Activated CD4-positive, alpha-beta T cell treated with anti-CD3 and anti-CD28 coated beads, Interleukin-2, amount 50 U/mL, for 48 hours (primary cell): ENCODE measurements at places on chromosomes 13 and 19.

DNA sequence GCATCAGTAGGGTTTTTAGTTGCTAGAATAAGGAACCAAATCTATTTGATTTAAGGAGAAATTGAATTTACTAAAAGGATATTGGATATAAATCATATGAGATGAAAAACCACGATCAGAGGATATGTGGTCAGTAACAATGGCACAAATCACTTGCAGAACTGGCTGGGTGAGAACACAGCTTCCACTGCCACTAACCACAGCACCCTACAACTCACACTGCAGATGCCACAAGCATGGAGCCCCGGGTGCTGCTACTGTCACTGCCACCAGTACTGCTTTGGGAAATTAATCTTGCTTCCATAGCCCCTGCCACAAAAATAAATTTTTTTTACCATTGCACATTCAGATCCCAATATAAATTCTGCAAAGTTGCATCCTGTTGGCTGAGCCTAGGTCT lies 40.6 kb upstream of the KLF12 start:
- DNase-seq: no peak

DNA sequence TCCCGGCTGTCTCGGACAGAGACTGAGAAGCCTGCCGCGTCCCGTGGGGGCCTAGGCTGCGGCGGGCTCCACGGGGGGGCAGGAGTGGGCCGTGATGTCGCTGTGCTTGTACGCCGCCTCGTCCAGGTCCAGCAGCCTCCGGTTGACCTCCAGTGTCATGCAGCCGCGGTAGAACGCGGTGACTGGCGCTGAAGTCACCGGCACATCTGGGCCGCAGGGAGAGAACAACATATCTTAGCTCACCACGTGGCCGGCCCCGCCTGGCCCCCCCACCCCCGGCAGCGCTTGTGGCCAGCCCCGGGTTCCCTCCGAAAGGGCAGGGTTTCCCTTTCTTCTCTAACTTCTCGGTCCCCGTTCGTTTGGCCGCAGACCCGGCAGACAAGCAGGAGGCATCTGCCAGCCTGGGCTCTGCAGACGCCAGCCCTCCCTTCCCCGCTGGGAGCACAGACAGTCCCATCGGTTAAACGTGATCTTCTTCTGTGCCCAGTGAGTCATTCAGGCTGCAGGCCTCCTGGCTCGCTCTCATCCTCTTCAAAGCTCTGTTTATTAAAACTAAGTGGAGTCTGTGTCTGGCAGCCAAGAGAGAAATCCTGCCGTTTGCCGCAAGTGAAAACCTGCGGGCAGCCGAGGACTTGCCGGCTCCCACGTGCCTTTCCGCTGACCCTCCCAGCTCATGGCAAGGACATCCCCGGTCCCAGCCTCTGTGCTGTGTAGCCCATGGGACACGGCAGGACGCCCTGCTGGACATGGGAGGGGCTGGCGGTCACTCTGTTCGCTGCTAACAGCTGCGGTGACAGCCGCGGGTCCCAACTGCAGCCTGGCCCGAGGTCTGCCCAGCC lies 42.8 kb downstream of the GAS6 start:
- no peak for DNase-seq

DNA sequence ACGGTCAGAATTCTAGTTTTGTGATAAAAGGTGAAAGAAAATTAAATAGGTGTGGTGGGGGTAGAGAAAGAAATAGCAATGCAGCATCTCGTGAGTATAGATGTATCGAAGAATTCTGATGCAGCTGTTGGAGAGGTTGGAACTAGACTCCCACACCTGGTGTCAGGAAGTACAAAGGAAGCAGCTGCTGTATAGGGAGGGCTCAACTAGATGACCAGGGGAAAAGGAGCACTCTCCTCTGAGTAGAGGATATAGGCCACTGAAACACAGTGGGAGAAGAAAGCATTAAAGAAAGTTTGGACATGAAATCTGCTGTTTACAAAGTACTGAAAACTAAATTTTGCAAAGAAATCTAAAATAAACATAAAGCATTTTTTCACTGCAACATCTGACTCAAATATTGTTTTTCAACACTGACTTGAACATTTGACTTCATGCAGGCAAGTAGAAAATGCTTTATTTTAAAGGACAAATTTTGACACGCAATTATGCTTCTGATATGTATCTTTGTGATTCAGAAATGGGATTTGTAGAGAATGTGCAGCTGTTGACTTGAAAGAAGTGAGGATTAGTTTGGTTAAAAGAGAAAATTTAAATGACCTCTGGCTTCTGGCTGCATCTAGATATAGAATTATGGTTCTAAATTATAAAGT lies 82.2 kb downstream of the MIPEP start:
- DNase-seq: no peak

- DNase-seq: no peak
Measured at GRCh38 chr13:80011448-80012212, 329.3 kb downstream of the SPRY2 start.

GRCh38 chr13:76904507-76904906 lies 18.3 kb upstream of the KCTD12 start:
- DNase-seq: no peak

DNA sequence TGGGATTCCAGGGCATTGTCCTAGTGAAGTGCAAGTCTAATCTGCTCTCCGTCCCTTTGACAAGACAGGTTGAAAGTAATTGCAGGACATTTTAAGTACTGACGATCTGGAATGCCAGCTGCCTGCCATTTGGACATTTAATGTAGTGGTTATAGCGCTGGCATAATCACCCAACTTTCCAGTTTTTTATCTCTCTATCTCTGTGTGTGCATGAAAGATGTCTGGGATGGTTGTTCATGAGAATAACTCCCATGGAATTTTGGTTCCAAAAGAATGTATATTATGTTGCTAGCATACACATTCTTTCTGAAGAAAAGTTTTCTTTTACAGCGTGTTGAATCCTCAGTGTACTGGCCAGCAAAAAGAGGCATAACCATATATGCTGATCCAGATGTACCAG lies 53.6 kb downstream of the TDRD12 start:
- DNase-seq: no peak

- peak; percentile 34 for DNase-seq
Measured at GRCh38 chr19:49643466-49643865, 1.5 kb downstream of the SCAF1 start.

DNA sequence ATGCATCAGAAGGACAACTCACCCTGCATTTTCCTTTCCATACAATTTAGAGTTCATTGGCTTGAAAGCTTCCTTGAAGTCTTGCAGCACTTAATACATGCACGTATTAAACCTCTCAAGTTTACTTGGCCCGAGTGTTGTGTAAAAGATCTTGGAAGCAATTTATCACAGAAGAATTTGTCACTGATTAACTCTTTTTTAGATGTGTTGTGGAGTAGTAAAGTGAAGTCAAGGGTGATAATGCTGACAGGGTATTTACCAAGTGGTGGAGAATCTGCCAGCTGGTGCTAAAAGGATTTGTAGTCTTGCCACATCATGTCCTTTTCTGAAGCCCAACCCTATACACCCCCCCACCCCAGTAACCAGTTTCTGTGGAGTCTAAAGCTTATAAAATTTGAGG lies 421.0 kb upstream of the MIR17HG start:
- no peak for DNase-seq

DNA sequence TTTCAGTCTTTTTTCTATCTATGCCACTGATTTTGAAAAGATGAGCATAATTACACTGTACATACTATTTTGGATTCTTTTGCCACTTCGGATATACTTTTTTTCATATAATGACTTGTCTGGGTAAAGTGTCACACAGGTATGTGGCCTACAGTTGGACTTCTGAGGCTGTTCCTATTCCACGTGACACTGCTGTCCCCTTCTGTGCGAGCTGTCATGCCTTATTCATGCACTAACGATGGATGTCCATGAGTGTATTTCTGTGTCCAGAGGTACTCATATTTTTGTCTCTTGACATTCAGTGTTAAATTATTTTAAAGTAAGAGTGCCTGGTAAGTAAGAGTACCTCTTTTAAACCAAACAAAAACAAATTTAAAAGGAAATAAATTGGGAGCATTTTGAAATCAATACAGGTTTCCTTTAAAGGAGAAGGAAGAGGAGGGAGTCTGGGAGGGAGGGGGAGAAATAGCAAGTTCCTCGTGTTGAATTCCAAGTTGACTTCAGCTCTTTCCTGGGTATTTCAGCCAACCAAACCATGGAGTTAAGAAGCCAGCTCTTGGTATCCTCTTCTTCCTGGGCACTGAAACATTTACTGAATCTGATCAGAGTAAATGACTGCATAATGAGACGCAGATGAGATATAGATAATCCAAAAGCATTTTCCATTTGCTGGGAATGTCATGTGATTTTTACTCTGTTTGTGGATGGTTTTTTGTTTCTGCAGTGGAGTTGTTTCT lies 61.3 kb downstream of the TNFRSF19 start:
- DNase-seq: no peak

- peak; percentile 87 for DNase-seq
Measured at GRCh38 chr19:51441410-51442390, 16.6 kb downstream of the SIGLEC8 start.

DNA sequence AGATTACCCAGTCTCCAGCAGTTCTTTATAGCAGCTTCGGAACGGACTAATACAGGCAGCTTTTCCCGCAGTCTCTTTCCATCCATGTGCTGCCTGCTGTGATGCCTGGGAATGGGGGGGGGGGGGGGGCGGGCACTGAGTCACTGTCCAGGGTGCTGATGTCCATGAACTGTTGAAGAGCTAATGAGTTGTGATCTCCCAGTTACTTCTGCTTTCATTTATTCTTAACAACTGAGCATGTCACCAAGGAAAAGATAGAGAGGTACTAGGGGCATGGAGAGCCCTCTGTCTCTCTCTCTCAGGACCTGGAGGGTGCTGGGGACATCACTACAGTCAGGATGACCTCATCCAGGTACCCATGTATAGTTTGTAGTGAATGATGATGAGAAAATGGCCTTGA lies 20.3 kb upstream of the CEACAM1 start:
- no peak for DNase-seq
